GM23248 (cell line): ENCODE measurements at places on chromosomes 2 and 18.
A peak's percentile ranks its signal among the peaks of the same experiment; 100 is the strongest.

DNA sequence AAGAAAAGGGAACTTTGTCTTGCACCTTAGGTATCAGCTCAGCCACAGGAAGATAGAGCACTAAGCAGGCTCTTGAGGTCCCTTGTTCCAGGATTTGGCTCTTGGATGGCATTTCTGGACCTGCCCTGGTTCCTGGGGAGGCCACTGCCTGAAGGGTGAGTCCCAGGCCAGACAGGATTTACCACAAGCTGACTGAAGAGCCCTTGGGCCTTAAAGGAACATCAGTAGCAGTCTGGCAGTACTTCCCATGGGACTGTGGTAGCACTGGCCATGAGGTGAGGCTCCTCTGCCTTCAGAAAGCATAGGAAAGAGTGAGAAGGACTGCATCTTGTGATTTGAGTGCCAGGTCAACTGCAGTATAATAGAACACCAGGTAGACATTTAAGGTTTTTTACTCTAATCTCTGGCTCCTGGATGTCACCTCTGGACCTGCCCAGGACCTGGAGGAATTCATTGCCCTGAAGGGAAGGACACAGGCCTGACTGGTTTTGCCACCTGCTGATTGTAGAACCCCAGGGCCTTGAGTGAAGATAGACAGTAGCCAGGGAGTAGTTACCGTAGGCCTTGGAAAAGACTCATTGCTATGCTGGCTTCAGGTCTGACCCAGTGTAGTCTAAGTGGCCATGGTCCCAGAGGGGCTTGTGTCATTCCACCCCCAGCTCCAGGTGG lies 154.4 kb upstream of the CREB1 start:
- no peak for DNase-seq

DNA sequence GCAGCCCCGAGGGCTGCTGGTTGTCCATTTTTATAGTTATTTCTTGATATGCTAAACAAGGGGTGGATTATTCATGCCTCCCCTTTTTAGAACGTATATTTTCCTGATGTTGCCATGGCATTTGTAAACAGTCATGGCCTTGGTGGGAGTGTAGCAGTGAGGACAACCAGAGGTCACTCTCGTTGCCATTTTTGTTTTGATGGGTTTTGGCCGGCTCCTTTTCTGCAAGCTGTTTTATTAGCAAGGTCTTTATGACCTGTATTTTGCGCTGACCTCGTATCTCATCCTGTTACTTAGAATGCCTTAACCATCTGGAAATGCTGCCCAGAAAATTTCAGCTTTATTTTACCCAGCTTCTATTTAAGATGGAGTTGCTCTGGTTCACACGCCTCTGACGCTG lies 825.8 kb upstream of the CDH2 start:
- DNase-seq = no peak

GRCh38 chr18:30361864-30362540 lies 680.5 kb downstream of the DSC3 start:
- DNase-seq = no peak

- DNase-seq = peak; percentile 95
These were observed 60.1 kb downstream of the SPIRE1 start for GRCh38 chr18:12597760-12598159.

DNA sequence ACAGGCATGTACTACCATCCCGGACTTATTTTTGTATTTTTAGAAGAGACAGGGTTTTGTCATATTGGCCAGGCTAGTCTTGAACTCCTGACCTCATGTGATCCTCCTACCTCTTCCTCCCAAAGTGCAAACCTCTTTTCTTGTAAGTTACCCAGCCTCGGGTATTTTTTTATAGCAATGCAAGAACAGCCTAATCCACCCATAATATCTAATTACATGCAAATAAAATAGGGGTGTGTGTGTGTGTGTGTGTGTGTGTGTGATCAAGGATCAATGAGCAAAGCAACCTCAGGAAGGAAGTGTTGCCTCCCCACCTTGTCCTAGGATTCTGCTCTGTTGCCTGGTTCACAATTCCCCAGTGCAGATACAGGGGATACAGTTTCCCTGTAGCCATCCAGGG lies 45.6 kb downstream of the NGEF start:
- DNase-seq = no peak

GRCh38 chr2:182115258-182115657 lies 129.6 kb downstream of the PPP1R1C start:
- DNase-seq = no peak

GRCh38 chr18:8279781-8280330 lies 329.4 kb upstream of the RAB12 start:
- no peak for DNase-seq

DNA sequence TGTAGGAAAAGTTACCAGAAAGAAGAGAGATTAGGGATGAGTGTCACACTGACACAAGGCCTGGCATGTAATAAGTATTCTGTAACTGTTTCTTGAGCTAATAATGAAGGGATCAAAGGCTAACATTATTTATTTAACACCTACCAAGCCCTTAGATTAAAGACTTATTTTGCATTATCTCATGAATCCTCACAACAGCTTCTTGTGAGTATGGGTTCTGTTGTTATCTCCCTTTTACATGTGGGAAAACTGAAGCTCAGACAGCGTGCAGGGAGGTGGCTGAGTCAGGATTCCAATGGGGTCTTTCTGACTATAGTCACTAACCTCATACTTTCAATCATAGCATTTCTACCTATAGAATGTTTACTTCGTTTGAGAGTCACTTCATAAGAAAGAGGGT lies 79.0 kb upstream of the PROKR1 start:
- DNase-seq = no peak

- DNase-seq = no peak
These were observed 353 bp upstream of the SULT1C4 start for GRCh38 chr2:108377401-108377800.

DNA sequence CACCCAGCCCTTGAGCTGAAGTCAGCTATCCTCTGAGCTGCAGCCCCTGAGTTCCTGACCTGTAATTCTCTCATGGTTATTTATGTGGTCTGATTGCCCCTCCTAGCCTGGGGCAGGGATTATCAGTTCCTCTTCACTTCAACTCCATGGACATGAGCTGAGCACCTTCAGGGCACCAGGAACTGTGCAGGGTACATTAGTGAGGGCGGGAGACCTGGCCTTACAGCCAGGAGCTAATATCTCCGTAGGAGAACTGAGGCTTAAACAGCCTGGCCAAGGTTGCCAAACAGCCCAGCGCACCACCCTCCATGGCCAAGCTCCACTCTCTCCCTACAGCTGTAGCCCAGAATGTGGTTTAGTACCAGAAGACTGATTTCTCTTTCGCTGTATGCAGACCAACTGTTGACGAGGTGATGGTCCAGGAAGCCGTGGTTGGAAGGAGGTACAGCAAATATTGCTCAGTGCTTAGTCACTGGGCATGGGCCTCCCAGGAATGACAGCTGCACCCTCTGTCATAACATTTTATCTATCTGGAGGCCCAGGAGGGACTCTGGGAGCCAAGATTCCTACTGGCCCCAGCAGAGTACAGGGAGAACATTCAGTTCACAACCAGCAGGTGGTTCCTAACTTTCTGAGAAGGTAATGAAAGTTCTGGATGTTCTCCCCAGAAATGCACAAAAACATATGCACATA lies 228.7 kb upstream of the SIX2 start:
- DNase-seq = peak; percentile 97

DNA sequence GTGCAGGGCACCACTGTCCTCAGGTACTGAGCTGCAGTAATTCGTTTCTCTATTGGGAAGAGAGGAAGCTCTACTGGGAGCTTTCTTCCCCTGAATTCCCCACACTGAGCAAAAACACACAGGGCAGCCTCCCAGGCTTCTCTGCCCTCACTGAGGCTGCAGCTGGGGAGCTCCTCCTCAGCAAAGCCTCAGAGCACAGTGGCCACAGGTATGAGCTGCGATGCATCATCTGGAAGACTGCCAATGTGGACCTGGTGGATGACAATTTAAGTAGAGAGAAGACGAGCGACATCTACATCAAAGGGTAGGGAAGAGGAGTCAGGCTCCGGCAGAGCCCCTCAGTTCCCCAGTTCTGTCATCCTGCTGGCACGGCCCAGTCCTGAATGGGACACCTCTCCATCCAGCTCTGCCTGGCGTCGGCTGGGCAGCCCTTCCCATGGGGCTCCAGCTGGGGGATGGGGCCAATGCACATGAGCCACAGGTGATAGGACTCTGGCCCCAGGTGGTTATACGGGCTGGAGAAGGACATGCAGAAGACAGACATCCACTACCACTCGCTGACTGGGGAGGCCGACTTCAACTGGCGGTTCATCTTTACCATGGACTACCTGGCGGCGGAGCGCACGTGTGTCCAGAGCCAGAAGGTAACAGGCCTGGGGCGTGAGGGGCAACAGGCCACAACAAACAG lies 37.6 kb downstream of the LMAN2L start:
- no peak for DNase-seq

DNA sequence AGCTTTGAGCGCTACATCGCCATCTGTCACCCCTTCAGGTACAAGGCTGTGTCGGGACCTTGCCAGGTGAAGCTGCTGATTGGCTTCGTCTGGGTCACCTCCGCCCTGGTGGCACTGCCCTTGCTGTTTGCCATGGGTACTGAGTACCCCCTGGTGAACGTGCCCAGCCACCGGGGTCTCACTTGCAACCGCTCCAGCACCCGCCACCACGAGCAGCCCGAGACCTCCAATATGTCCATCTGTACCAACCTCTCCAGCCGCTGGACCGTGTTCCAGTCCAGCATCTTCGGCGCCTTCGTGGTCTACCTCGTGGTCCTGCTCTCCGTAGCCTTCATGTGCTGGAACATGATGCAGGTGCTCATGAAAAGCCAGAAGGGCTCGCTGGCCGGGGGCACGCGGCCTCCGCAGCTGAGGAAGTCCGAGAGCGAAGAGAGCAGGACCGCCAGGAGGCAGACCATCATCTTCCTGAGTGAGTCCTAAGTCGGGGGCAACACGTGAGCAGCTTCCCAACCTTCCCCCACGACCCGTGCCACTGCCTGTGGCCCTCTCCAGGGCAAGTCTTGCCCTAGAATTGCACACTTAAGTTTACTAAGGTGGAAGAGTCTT lies 928 bp downstream of the GPR39 start:
- DNase-seq = no peak

GRCh38 chr2:240814946-240815760 lies 4.9 kb downstream of the KIF1A start:
- DNase-seq = no peak

DNA sequence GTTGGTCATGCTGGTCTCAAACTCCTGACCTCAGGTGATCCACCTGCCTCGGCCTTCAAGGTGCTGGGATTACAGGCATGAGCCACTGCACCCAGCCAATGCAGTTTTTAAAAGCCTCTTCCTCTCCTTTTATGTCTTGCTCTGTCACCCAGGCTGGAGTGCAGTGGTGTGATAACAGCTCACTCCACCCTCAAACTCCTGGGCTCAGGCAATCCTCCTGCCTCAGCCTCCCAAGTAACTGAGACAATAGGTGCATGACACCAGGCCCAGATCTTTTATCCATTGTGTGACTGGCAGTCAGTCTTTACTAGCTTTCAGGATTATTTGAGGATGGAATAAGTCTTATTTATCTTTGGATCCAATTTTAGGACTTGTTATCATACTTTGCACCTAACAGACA lies 13.2 kb downstream of the KCTD18 start:
- DNase-seq = no peak

DNA sequence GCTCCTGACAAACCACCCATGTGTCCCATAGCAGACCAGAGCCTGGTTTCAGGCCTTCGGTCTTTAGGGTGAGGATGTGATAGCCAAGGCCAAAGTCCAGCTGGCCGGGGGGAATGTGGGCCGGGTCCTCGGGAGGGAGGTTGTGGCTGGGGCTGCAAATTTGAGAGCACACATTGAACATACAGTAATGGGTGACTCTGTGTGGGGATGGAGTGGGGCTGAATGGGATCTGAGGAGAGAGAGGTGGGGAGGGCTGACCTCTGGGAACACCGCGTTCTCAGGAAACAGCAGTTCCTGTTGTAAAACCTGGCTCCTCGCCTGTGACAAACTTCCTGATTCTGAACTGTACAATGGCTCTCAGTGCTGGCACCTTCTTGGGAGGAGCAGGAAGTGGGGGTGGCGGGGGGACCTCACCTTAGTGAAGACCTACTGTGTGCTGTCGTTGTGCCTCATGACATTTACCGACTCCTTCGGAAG lies 48.8 kb downstream of the MCFD2 start:
- DNase-seq = no peak

DNA sequence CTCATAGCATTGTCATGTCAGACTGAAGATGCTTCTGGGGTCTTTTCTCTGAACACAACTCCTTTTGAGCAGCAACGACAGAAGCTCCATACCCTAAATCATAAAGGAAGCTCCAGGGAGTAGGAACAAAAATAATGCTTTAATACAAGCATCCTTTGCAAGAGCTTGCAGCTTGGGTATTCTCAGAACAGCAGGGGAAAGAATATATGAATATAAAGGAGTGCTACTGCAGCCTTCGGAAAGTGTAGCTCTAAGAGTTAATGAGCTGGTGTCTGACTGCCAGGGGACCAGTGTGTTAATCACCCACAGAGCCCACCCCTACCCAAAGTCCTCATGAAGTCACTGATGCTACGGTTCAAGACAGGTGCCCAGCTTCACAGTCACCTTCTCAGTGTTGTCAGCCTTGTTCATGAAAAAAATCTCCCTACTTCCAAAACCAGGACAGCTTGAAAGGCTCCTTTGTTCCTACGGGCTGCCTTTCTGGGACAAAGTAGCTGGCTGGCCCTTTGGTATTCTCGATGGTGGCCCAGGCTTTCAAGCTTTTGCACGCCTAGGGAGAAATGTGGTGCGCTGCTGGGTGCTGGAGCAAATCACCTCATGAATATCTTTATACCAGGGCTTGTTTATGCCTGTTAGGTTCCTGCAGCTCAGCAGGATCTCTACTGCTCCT lies 259.7 kb downstream of the CMPK2 start:
- DNase-seq = no peak

DNA sequence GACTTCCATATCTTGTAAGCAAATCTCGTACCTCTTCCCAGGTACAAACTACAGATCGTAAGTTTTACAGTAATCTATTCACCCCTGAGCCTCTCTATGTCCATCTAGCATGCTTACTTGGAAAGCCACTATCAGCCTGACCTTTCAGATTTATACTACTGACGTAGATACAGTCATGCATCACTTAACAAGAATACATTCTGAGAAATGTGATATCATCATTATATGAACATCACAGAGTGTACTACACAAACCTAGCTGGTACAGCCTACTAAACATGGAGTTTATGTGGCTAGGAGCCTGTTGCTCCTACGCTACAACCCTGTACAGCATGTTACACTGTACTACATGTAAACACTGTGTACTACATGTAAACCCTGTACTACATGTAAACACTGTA lies 293.2 kb upstream of the ZNF804A start:
- DNase-seq = no peak

DNA sequence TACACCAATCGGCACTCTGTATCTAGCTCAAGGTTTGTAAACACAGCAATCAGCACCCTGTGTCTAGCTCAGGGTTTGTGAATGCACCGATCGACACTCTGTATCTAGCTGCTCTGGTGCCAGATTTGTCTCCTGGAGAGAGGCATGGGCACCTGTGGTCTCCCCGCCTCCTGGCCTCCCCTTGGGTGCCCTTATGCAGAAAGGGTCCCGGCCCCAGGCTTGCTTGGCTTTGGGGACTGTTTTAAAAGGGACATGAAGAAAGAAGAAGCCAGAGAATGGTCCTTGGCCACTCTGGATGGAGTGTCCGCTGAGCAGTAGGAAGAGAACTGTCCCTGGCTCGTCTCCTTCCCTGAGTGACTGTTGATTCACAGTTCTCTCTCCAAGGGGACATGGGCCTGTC lies 11.5 kb upstream of the ALPP start:
- no peak for DNase-seq

GRCh38 chr2:105969552-105969951 lies 224.5 kb downstream of the UXS1 start:
- no peak for DNase-seq

- no peak for DNase-seq
These were observed 93.2 kb downstream of the KLF7 start for GRCh38 chr2:207072571-207072970.
